ENCODE measurements at places on chromosomes 5 and 9. TPM values are rescaled to one million over a fixed set of nuclear protein-coding genes. Genes with fewer than 3 reads are reported as not detected.

- no peak for DNase-seq
Observed at GRCh38 chr5:3789519-3790193, 194.0 kb downstream of the IRX1 start.

- peak; percentile 84 for DNase-seq
Observed at GRCh38 chr9:91100878-91101450, 260.8 kb downstream of the AUH start.

- no peak for DNase-seq
Observed at GRCh38 chr9:77831781-77832180, 183.7 kb upstream of the GNA14 start.

GRCh38 chr9:27453860-27454553 is 70.1 kb upstream of the IFNK start:
- no peak for DNase-seq

- DNase-seq: no peak
Observed at GRCh38 chr5:61467766-61468482, 135.9 kb downstream of the ZSWIM6 start.

DNA sequence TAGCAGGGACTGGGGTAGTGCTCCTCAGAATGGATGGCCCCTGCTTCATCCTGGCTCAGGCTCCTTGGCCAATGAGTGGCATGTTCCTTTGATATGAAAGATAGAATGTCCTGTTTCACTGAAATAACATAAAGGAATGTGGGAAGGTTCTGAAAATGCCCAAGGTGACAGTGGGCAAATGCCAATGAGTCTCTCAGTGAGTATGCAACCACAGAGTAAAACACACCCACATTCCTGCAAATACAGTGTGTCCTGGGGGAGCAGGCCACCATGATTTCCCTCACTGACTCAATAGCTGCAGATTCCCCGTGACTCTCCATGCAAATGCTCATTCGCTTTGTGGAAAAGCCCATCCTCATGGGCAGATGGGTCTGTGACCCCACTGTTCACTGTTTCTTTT is 36.4 kb downstream of the ZNF366 start:
- DNase-seq: no peak

AFAP1L1 gene
- 24.7 TPM for total RNA-seq

DNA sequence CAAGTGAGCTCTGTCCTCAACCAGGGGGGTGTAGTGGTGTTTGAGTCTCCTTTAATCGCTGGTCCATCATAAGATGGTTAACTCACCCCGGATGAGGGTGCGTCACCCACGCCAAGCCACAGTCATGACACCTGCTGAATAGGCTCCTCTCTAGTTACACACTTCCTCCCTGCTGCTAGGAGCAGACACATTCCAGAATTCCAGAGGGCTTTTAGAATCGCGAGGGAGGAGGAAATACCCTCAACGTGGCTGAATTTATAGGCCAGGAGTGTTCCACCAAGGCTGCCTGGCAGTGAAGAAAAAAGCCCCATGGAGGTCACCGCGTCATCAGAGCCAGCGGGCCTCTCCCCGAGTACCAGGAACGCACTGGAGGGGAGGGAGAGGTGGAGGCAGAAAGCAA is 5.1 kb downstream of the GLRX start:
- DNase-seq: no peak

ADAM19 gene
- total RNA-seq: 11.7 TPM

DNA sequence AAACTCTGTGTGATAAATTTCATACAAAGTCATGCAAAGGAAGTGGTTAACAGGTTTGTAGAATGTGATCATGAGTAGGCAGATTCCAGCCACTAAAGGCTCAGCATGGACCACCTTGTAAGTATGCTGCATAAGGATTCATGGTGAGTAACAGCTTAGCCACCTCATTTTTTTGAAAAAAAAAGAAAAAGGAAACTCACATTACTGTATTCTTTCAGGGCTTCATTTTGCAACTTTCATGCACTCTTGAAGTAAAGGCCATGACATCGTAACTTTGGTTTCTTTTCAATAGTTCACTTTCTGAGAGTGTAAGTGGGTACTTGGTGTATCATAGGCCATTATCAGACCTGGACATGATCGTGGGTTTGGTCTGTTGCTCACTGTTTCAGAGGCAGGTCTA is 175.1 kb downstream of the PCSK1 start:
- no peak for DNase-seq

DNA sequence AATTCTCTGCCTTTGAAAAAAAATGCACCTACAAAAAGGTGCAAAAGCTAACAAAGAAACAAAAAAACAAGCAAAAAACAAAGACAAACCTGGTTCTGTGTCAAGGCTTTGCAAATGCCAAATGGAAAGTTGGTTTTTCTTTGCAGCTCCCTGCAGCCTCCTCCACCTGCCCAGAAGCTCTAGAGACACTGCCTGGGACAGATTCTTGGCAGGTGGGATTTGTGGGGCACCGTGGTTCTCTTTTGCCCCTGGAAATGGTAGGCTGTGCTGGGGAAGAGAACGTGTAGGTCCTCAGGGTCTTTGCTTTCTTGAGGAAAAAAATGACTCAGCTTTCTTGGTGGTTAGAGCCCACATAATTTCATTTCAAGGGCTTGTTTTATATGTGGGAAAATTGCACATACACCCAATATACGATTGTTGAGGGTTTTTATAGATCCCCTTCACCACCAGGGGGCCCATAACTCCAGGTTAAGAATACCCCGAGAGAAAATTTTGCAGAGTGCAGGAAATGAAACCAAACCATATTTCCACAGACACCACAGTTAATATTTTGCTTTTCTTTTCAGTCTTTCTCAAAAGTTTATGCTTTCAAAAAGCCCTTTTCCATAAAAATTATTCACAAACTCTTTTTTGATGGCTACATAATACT is 58.7 kb downstream of the NXNL2 start:
- DNase-seq: peak; percentile 80

ADGRV1 gene
- total RNA-seq: 6.9 TPM

WHRN gene
- total RNA-seq: 3.9 TPM

DNA sequence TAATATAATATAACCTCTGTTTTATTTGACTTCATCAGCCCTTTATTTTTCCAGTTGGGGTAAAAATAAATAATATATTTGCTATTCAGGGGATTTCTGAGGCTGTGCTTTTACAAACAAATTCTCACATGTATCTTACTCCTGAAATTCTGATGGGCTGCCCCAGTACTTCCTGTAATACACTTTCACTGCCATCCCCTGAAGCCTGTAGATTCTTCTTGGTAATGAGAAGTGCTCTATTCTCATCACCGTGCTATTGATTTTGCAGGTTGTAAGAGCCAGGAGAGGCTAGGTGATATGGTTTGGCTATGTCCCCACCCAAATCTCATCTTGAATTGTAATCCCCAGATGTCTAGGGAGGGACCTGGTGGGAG is 91.9 kb upstream of the CEP78 start:
- no peak for DNase-seq

SPATA31E1 gene
- total RNA-seq: not detected

DNA sequence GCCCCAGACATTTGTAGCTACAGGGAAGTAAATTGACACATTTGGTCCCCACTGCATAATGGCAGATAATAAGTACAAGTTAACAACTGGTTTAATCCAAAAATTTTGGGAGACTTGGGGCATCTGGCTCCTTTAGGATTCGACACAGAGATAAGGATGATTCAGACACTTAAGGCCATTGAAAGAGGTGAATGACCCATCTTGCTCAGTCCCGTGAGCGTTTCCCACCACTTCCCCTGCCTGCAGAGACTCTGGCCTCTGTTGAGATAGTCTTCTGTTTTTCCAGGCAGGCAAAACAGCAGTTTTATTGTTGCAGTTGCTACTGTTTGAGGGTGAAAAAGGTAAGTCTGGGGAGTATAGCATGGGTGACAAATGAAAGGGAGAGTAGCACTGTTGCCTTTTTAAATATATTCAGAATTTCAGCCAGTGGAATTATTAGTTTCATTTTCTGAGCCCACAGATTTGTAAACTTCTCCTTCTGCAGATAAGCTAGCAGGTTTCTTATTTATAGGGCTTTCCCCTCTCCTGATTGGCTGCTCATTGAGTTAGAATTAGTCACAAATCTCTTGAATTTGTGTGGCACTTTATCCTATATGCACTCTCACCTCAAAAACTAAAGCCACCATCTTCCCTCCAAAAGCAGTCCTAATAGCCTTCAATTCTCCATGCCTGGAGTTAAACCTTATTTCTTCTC is 19.3 kb downstream of the ACO1 start:
- DNase-seq: no peak

GRCh38 chr9:127971357-127972235 is 9.2 kb downstream of the EEIG1 start:
- DNase-seq: no peak

SAP30L gene
- 36.5 TPM for total RNA-seq

GRCh38 chr5:179332741-179333290 is 12.4 kb downstream of the ADAMTS2 start:
- DNase-seq: no peak

RAB24 gene
- total RNA-seq: 68.8 TPM

DNA sequence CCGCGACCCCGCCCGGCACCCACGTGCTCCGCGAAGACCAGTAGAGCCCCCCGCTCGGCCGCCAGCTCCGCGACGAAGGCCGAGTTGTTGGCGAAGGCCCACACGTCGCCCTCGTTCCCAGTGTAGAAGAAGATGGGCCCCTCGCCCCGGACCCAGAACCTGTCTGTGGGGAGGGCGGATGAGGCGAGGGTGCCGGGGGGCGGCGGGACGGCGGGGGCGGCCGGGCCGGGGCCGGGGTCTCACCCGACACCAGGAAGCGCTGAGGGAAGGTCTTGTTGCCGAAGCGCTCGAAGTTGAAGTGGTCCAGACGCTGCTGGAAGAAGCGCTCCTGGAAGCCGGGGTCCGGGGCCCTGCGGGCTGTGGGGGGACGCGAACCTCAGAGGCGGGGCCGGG is 317 bp downstream of the DPP7 start:
- no peak for DNase-seq

DDX4 gene
- total RNA-seq: not detected

ANAPC2 gene
- total RNA-seq: 24.1 TPM

KCNT1 gene
- not detected for total RNA-seq

DNA sequence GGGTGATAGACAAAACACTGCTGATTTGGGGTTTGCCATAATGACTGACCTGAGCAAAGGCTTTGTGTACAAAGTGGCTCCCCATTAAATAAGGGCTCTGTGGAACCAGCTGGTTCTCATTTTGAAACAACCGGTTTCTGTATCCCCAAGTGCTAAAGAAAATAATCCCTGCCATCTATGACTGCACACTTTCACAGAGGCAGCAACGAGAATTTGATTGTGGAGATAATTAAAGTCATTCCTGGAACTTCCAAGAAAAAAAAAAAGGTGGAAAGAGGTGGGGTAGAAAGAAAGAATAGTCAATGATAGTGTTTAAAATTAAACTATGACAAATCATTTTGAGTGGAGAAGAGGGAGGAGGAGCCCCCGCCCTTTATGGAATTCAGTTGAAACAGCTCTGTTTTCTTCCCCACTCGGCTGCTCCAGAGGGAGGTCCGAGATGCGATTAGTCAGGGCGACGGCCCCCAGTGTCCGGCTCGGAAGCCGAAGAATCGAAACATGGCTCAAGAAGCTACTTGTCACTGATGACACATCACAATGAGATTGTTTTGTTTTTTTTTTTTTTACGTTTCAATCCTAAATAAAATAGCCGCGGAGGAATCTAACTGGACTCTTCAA is 38.4 kb downstream of the EBF1 start:
- DNase-seq: peak; percentile 90

TMEM174 gene
- not detected for total RNA-seq

GRCh38 chr9:129933185-129934040 is 98.2 kb downstream of the USP20 start:
- no peak for DNase-seq

NR6A1 gene
- total RNA-seq: 0.53 TPM

RAD17 gene
- total RNA-seq: 24.4 TPM

MUSK gene
- total RNA-seq: not detected

DNA sequence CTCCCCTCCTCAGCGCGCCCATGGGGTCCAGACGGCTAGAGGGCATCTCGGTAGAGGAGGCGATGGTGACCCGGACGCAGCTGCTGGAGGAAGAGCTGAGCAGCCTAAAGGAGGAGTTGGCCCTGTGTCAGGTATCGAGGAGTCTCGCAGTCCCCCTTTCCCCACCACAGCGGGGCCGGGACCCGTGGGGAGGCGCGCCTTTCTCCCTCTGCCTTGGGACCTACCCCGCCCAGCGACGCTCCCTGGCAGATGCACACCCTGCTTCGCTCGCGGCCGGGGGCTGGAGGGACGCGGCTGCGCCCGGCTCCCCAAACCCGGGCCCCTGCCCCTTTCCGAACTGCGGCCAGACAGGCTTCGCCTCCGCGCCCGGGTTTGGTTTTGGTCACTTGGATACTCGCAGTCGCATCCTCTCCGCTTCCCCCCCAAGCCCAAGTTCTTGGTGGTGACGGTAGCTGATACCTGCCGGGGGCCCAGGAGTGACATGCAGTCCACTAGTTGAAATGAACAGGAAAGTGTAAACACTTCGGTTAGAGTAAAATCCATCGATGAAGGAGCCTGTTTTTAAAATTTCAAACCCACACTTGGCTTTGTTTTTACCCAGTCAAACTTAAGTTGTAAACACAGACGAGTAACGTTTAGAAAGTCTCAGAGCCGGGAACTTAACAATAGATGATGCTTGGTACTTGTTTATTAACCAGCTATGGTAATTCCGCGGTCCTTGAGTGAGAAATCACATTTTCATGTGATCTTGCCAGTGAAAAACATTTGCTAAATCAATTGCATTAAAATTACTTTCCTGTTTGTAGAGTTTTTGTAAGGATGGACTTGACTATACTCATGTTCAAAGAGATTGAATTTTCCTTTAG is 688 bp downstream of the CNTLN start:
- DNase-seq: peak; percentile 68

PCDHA1 gene
- total RNA-seq: not detected

- DNase-seq: no peak
Observed at GRCh38 chr9:112094948-112095681, 80.0 kb downstream of the SUSD1 start.

DNA sequence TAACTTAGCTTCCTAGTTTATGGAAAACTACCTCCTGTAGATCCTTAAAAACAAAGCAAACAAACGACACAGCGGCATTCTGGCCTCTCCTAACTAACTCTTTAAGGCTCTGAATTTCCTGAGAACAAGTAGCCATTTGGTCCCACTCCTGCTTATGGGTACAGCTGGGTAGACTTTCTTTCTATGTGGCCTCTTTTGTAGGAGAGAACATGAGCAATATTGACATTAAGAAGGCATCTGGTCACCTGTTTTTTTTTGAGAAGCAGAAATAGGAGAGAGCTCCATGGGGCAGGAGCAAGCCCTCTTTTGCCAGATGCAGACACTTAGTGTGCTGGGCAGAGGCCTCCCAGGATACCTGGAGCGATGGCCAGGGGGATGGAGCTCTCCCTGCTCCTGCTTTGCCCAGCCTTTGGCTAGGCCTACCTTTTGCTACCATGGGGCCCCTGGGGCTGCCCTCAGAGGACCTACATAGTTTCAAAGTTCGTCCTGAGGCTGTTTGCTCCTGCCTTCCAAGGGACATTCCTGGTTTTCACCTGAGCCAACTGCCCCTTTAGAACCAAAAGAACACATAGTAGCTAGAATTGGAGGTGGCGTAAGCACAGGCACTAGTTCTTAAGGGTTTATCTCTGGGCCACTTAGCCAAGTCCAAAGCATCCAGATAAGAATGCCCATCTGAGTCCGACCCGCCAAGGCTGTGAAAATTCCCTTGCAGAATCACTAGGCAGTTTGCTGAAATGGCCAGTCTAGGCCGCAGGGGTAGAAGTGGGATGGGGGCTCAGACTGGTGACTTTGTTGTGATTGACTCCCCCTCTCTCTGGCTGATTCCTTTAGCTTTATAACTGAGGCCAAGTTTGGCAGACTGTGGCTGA is 2.4 kb upstream of the STC2 start:
- DNase-seq: no peak

GABBR2 gene
- not detected for total RNA-seq

GRCh38 chr9:18639911-18640310 is 166.0 kb downstream of the ADAMTSL1 start:
- DNase-seq: no peak

GRCh38 chr9:101465326-101465915 is 29.8 kb upstream of the ALDOB start:
- no peak for DNase-seq

EFCAB9 gene
- not detected for total RNA-seq
